ENCODE measurements at places on chromosomes 6 and 20.

GRCh38 chr6:132813173-132813856, 1.1 kb upstream of the RPS12 start:
- DNase-seq: no peak

DNA sequence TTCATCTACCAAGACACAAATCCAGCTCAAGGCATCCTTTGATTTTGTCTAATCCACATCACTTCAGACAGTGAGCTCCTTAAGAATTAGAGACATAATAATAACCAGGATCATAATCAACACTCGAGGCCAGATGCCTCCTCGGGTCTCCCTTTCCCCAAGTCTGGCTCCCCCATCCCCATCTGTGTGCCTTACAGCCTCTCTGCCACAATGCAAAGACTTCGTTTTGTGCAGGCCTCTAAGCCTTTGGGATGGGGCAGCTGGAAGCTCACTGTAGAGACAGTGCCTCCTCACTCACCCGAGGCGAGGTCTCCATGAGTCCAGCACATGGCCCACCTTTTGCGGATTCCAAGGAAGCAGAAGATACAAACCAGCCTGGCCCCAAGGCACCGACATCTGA, 30.3 kb downstream of the LRFN2 start:
- no peak for DNase-seq

DNA sequence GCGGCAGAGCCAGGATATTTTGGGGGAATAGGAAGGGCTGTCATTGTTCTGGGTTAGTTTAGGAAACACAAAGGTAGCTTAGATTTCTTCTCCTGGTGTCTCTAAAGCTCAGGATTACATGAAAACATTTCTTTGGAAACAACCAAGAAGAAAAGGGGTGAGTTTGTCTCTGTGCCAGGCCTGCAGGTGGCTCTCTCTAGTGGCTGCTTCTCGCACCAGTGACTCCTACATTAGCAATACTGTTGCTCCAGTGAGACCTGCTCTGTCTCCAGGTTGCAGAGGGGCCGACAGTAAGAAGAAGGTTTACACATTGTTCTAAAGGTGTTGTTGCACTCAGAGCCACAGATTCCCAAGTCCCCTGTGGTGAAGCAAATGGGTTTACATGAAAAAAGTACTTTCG, 104.6 kb upstream of the GLP1R start:
- no peak for DNase-seq

DNA sequence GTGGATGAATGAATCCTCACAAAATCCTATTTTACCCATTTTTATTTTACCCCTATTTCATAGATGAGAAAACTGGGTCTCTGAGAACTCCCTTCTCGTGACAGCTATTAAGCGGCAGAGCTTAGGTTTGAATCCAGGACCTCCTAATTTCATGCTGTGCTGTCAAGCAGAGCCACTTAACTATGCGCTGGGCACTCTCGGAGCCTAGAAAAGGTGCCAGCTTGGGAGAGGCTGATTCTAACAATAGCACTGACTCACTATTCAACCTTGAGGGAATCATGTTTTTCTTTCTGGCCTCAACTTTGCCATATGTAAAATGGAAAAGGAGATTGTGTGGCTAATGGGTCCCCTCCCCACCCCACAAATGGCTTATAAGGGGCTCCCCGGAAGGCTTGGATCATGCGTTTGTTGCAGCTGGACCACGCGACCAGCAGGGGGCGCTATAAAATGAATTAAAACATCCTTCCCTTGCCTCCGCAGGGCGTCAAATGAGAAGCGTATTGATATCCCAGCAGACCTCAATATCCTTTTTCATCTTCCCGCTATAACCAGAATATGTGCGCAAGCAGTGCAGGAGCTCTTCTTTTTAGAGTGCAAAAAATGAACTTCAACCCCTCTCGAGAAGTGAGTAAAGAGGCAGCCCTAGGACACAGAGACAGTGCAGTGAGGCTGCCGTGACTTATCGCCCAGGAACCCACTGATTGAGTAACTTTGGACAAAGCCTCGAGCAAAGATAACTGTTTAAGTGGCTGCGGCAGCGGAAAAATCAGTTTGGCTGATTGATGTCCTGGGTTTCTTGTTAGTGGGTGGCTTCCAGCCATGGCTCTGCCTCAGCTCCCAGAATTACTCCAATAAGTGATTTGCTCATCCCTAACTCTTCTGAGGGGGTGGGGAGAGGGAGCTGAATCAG, 12.8 kb upstream of the PDYN start:
- no peak for DNase-seq

GRCh38 chr6:149354009-149354408, 36.5 kb downstream of the TAB2 start:
- DNase-seq: no peak

DNA sequence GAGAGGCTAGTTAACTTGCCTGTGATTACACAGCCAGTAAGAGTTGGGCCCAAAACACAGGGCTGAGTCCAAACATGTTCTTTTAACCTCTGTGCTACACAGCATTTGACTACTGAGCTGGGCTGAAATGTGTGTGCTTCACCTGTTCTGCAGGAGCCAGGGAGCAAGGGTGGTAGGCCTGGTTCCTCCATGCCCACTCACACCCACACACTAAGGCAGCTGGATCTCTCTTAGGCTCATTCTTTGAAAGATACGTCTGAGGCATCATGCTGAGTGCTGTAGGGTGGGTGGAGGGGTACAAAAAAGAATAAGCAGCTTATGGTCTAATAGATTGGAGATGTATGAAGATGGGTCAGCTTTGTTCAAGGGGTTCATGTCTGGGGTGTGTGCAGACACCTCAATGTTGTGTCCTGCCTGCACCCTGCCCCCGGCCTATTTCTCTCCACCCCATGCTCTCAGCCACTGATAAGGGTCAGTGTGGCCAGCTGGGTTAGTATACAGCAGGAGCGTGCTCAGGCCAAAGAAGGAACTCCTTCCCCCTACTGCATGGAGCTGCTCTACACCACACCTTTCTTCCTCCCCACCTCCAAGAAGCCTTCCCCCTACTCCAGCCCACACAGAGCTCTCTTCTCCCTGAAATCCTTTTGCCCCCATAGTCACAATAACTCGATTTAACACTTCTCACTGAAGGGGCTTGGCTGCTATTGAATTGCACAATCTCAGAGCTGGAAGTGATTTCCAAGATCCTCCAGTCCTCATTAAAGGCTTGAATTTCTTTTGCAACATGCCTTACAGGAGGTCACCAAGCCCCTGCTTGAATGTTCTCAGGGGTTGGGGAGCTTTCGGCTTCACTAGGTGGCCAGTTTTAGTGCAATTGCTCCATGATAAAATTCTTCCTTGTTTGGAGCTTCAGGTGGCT, 3.4 kb downstream of the PPP2R5D start:
- DNase-seq: no peak

DNA sequence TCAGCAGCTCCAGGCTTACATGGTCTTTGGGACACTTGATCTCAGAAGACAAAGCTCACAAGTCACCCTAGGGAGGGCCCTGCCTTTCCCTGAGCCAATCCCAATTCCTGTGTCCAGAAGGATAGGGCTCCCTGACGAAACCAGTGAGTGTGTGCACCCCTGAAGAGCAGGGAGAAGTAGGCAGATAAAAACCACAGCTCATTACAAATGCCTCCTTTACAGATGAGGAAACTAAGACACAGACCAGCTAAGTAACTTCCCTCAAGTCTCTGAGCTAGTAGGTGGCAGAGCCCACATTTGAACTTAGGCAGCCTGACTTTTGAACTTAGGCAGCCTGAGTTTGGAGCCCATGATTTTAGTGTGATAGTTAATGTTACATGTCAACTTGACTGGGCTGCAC, 6.7 kb upstream of the ZFAND3 start:
- no peak for DNase-seq

DNA sequence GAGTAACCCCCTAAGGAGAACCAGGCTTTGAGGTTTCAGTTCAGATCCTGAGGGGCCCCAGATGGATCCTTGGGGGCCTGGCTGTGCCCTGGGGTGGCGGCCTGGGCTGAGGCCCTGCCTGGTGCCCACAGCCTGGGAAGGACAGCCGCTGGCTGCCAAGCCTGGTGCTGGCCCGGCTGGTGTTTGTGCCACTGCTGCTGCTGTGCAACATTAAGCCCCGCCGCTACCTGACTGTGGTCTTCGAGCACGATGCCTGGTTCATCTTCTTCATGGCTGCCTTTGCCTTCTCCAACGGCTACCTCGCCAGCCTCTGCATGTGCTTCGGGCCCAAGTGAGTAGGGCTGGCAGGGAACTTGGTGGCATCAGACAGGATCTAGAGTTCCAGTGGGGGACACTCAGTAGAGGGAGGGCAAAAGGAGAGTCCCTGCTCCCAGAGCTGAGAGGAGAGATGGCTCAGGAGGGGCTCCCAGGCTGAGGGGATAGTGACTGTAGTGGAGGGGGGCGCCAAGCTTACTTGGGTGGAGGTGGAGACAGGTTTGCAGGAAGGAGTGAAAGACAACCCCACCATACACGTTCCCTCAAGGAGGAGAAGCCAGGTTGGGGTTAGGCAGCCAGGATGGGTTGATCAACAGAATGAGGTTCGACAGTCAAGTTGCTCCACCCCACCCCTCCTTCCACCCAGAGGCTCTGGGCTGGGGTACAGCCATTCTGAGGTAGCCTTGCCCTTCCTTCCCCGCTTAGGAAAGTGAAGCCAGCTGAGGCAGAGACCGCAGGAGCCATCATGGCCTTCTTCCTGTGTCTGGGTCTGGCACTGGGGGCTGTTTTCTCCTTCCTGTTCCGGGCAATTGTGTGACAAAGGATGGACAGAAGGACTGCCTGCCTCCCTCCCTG, 9.5 kb downstream of the SLC29A1 start:
- DNase-seq: no peak

DNA sequence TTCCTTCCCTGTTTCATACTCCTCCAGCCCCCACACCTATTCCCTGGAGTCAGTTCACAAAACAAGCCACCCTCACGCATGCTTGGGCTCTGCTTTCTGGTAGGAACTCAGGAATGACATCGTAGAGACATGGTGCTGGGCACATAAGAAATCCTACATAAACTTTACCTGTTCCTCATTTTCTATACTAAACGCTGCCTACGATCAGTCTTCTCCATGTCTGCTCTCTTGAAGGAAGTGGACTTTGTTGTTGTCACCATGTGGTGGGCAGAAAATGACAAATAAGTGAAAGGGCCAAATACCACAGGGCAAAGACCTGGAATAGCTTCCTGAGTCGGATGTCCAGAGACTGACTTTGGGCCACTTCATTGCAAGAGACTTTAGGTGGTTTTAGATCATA, 10.1 kb downstream of the MYLK4 start:
- DNase-seq: no peak

GRCh38 chr20:11118802-11119380, 445.1 kb upstream of the JAG1 start:
- no peak for DNase-seq

GRCh38 chr20:57663681-57664451, 43.6 kb upstream of the ZBP1 start:
- no peak for DNase-seq

DNA sequence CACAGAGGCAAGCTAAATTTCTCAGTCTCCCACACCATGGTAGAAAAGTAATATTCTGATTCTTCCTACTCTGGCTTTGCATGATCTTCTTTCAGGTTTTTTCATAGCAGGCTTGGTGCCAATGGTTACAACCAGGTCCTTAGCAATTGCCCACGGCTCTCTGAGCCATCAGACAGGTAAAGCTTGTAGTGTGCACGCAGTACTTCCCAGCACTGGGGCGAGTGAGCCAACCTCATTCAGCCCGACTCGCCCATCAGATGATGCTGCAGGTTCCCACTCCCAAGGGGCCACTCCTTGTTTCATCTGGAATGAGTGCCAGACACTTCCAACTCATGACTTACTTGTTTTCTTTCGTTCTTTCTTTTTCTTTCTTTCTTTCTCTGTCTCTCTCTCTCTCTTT, 78.3 kb downstream of the PERP start:
- no peak for DNase-seq

- DNase-seq: no peak
Measured at GRCh38 chr6:39280247-39280731, 33.9 kb downstream of the KCNK17 start.

GRCh38 chr20:48295445-48295903, 510.2 kb upstream of the SULF2 start:
- peak; percentile 67 for DNase-seq

DNA sequence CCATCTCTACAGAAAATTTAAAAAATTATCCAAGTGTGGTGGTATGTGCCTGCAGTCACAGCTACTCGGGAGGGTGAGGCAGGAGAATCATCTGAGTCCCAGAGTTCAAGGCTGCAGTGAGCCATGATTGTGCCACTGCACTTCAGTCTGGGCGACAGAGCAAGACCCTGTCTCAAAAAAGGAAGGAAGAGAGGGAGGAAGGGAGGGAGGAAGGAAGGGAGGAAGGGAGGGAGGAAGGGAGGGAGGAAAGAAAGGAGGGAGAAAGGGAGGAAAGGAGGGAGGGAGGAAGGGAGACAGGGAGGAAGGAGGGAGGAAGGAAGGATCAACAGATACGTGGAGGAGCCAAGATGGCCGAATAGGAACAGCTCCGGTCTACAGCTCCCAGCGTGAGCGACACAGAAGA, 90.1 kb downstream of the ZNF217 start:
- DNase-seq: no peak

GRCh38 chr6:37865504-37865903, 46.0 kb downstream of the ZFAND3 start:
- DNase-seq: no peak

DNA sequence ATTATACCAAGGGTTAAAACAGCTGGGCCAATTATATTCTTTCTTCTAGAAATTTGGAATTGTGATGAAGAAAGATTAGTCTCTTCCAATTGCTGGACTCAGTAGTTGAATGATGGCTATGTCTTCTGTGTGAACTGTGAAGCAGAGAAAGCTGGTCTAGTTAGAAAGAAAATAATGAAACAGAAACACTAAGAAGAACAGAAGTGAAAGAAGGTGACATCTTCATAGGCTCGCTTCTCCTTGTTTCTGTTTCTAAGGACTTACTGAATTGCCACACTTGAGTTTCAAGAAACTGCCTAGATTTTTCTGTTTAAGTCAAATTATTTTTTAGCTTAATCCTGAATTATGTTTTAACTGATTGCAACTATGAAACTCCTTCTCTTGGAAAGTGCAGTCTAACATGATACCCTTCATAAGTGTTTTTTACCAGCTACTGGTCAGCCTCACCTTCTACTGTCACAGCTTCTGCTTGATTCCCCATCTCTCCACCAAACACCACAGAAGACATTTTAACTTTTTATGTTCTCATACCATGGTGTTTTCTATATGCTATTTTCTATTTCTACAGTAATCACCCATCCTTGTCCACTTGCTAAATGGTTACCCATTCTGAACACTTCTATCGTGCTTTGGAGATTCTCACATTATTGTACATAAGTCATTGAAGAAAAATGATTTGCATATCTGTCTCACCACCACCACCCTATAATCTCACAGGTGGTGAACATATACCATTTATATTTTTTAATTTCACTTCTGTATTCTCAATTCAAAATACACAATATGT, 268.8 kb downstream of the GRIK2 start:
- DNase-seq: no peak

- no peak for DNase-seq
Measured at GRCh38 chr6:126632271-126632670, 292.4 kb downstream of the CENPW start.

- DNase-seq: no peak
Measured at GRCh38 chr20:51660672-51661608, 107.2 kb downstream of the ATP9A start.

All from left renal pelvis (tissue), 4 donors.